ENCODE measurements at places on chromosomes 4 and X.

GRCh38 chr4:118816538-118817177 lies 19.3 kb downstream of the SEC24D start:
- DNase-seq = no peak

DNA sequence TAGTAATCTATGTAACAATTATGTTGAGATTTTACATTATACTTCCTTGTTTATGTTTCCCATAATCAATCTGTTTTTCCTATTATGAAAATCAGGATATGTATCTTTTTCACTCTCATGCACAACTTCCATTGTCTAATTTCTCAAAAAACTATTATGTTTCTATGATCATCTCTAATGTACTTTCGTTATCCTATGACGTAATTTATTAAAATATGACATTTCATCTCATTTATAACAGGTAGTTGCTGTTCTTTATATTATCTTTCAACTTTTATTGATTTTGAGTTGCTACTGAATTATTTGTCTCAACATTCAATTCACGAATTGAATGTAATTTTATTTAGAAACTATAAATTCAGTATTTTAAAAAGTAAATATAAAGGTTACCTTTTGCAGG lies 100.8 kb upstream of the MAGEB18 start:
- no peak for DNase-seq

- no peak for DNase-seq
Observed at GRCh38 chr4:184968784-184969201, 49.5 kb upstream of the HELT start.

DNA sequence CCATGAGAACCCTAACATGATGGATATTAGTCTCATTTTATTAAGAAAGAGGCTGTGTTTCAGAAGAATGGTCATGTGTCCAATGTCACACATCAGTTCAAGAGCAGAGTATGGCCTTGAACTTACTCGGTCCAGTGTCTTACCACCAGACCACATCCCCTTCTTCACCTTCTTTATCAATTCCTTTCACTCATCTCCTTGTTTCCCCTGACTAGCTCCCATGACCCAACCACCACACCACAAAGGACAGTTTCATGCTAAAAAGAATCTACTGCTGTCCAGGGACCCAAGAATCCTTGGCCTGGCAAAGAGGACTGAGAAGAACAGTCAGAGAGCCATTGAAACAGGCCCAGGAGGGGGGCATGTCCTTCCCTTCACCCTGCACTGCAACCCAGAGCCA lies 33.6 kb upstream of the MSN start:
- DNase-seq = no peak

Measured in activated naive CD8-positive, alpha-beta T cell treated with anti-CD3 and anti-CD28 coated beads for 36 hours (primary cell).